ENCODE measurements at places on chromosomes 7 and 10.

- no peak for DNase-seq
These were observed 41.9 kb upstream of the MBL2 start for GRCh38 chr10:52814506-52814905.

- no peak for DNase-seq
These were observed 36.5 kb downstream of the STK17A start for GRCh38 chr7:43619213-43620012.

DNA sequence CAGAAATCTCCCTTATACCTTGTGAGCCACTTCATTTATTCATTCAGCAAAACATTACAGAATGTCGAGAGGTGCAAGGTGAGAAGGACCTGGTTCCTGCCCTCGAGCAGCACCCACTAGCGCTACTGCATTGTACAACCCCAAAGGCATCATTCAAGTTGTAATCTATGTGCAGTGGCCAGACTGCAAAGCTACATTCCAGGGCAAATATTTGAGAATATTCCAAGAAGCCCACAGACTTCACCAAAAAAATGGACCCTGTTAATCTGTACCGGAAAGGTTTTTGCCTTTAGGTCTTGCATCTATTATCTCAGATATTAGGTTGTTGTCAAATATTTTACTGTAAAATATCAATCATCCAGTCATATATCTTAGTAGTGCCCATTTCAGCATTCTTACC, 295.4 kb upstream of the FZD1 start:
- no peak for DNase-seq

DNA sequence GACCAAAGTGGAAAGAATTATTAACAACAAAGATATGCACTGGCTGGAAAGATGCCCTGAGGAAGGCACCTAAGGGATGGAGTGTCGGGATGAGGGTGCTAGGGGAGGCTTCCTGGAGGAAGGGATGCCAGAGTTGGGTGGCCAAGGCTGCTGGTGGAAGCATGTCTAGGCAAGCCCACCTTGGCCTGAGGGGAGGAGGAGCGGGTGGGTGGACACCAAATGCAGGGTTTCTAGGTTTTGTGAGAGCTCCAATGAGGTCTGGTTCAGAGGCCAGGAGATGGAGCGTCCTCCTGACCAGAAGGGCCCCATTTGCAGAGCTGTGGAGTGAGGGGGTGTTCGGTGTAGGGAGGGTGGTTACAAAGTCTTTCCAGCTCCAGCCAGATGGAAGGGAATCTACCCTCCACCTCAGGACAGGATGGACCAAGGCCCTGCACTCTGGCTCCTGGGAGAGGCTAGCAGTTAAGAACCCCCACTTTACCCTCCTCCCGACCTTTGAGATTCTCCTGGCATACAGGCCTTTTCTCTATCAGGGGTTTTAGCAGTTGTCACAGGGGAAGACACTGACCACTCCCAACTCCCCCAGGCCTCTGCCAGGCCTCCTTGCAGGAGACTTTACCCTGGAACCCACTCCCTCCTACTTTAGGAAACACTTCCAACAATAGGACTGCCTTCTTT, 3.0 kb upstream of the DDIT4 start:
- DNase-seq: no peak

GRCh38 chr7:84106291-84106690, 88.3 kb downstream of the SEMA3A start:
- DNase-seq: no peak

DNA sequence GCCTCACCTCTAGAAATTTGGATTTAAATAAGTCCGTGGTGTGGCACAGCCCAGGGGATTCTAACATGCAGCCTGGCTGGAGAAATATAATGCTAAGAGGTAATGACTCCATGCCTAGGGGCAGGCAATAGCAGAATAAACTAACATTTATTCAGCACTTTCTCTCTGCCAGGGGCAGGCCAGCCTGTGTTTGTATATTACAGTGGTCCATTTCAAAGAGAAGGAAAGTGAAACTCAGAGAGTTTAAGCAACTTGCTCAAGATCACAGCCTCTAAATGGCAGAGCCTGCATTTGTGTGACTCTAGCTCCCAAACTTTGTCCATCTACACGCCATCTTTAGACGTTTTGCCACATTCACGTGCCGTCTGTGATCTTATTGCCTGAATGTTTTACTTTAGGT, 6.7 kb upstream of the LRRC18 start:
- DNase-seq: no peak

DNA sequence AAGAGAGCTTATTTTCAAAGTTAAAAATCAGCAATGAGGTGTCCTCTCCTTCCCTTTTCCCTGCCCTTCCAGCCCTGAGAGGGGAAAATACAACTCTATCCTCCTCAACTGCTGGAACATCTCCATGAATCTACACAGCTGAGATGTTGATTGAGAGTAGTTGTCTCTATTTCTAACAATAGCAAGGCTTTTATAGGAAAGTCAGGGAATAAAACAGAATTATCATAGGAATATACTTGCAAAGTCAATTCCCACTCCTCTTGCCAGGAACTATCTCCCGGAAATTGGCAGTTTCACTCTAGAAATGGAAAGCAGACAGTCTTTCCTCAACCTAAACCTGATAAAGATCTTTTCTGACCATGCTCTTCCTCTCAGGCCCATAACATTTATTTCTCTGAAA, 8.8 kb downstream of the HGF start:
- no peak for DNase-seq

DNA sequence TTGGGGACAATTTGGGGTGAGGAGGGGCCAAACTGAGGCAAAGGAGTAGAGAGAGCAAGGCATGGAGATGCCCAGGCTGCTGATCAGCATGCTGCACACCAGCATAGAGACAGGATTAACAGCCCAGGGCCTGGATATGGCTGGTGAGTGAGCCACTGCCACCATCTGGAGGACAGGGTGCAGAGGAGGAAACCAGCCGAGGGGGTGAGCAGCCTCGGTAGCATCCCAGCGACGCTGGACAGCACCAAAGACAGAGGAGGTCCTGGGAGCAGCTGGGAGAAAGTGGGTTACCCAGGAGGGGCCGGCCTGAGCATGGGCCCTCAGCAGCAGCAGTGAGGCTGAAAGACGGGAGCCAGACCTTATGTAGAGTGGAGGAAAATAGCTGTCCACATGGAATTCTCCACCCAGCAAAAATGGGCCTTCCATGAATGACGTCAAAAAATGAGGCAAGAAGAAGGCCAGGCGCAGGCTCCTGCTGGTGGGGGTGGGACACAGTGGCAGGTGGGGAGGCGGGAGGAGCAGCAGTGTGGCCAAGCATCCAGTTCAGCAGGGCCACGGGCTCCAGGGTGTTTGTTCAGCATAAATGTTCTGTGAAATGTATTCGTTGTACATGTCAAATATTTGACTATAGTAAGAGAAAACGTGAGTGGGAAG, 16.7 kb downstream of the RET start:
- peak; percentile 40 for DNase-seq

DNA sequence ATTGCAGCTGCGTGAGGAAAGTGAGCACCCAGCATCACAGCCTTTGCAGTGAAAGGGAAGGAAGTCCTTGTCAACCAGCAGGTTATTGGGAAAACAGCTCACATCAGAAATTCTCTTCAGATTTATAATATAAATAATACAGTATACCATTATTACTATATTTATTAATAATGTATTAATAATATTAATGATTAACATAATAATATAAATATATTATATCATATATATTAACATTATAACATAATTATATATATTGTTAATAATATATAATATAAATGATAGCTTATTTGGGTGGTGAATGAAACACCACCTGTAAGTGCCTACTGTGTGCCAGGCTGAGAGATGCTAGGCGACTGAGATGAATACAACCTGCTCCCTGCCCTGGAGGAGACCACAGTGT, 423.0 kb downstream of the TCERG1L start:
- DNase-seq: no peak

DNA sequence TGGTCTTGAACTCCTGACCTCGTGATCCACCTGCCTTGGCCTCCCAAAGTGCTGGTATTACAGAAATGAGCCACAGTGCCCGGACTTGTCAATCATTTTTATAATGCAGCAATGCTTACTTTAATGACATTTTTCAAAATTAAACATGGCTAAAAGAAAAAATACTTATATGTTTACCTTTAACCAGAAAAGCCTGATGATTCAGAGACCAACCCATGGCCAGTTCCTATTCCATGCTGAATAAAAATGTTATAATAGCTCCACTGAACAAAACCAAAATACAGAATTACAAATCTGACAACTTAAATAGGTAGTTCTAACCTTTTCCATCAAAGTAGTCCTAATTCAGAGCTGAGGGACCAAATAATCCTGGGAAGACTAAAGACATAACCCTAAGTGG, 21.6 kb downstream of the ZNF438 start:
- DNase-seq: no peak

DNA sequence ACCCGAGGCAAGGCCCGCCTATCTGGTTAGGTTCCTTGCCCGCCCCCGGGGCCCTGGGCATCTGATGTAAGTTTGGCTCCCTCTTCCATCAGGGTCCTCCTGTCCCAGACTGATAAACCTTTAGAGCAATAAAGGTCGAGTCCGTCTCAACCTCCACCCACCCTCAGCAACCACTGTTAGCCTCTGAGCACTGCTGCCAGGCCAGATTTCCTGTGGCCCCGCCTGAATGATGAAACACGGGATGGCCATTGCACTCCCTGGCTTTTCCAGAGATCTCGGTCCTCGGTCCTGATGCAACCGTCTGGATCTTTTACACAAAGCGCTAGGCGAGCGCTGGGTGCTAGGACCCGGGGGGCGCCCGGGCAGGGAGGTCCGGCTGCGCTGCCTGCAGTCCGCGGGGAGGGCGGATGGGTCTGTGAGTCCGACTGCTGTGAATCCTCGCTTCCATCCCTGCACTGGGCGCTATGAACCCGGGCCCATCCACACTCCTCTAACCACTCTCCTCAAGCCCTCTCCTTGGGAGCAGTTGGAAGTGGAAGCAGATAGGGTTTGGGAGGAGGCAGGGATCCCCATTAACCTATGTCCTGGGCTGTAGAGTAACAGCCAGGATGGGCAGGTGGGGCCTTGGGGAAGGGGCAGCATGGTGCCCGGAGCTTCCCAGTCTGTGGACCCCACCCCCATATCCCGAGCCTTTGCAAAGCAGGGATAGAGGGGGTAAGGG, 875 bp upstream of the DDIT4 start:
- peak; percentile 78 for DNase-seq

- DNase-seq: no peak
These were observed 27.6 kb downstream of the SORBS1 start for GRCh38 chr10:95533590-95533989.

- DNase-seq: no peak
These were observed 418.6 kb downstream of the KCNMA1 start for GRCh38 chr10:77219046-77219445.

DNA sequence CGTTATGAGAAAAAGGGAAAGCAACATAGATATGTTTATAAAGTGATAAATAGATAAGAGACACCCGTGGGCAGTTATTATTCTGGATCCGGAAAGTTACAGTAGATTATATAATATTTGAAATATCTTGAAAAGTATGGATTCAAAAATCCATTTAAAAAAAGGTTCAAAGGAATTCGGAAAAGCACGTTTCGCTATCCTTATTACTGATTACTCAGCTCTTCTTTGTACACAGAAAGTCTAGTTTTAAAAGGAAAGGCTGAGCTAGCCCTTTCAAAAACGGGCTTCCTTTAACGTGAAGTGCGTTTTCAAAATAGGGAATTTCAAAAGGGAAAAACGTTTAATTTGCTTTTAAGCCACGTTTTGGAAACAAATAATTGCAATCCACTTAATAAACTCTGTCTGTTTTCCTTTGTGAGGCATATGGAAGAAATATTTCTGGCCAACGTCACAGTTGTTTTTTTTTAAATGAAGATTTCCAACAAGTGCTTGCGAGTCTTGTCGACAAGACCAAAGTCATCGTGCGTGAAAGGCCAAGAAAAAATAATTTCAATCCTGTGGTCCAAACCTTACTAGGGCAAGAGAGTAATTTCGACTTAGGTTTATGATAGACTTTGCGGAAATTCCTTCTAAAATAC, 2.2 kb upstream of the SKIDA1 start:
- DNase-seq: no peak

GRCh38 chr7:27419581-27420177, 177.1 kb downstream of the EVX1 start:
- DNase-seq: no peak

DNA sequence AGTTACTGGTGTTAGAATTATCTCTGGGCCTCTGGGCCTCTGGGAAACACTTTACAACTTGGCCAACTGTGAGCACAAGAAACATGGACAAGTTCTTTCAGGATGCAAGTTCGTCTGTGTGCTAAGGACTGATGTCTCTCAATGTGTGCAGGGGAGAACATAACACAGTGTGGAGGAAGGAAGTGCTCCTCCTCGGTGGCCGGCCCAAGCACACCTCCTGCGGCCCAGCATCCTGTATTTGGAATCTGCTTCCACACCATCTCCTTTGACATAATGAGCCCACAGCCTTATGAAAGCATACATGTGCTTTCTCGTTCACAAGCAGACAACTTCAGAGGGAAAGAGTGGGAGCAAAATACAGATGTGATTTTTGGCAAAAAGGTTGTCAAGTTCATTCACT, 59.0 kb downstream of the MTPN start:
- no peak for DNase-seq

GRCh38 chr10:2139746-2140145, 402.4 kb upstream of the ADARB2 start:
- no peak for DNase-seq

GRCh38 chr10:103855852-103856796, 748 bp upstream of the SH3PXD2A start:
- peak; percentile 14 for DNase-seq

- DNase-seq: no peak
These were observed 12.6 kb downstream of the SCD start for GRCh38 chr10:100359529-100360150.

GRCh38 chr10:28850784-28851183, 173.5 kb downstream of the BAMBI start:
- no peak for DNase-seq

- no peak for DNase-seq
These were observed 7.8 kb downstream of the CPXM2 start for GRCh38 chr10:123883673-123884320.

DNA sequence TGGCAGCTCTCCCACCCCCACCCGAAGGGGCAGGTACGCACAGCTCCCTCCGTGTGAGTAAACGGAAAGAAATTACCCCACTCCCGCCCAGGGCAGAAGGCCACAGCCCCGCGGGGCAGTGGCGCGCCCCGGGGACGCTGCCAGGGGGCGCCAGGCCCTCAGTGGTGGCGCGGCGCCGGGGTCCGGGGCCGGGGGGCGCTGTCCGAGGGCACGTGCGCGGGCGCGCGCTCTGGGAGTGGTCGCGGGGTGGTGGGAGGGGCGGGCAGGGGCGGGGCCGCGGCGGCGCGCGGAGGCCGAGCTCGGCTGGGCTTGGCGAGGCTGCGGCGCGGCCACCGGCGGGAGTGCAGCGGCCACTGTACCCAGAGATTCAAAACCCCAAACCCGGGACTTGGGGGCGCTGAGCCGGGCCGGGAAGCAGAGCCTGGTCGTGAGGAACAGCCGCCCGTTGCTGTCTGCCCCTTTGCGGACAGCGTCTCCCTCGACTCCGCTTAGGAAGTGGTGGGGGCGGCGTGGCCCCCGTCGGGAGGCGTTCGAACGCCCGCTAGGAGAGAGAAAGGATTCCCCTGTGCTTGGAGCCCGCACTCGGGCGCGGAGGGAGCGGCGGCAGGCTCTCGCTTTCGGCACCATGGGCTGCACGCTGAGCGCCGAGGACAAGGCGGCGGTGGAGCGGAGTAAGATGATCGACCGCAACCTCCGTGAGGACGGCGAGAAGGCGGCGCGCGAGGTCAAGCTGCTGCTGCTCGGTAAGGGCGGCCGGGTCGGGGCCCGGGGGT, at the start of gene GNAI1:
GNAI1 (plus strand) TSS at position 296 of the 773 bp plus-strand sequence; CDS start at position 626, 330 bp downstream.
- peak; percentile 41 for DNase-seq
